Hypothalamus (tissue), 51 donors: ENCODE measurements at places on chromosomes 12 and 14.

- DNase-seq: no peak
Observed at GRCh38 chr14:63345826-63346225, 27.1 kb upstream of the GPHB5 start.

- no peak for DNase-seq
Observed at GRCh38 chr12:27781680-27782079, 1.6 kb upstream of the MANSC4 start.

DNA sequence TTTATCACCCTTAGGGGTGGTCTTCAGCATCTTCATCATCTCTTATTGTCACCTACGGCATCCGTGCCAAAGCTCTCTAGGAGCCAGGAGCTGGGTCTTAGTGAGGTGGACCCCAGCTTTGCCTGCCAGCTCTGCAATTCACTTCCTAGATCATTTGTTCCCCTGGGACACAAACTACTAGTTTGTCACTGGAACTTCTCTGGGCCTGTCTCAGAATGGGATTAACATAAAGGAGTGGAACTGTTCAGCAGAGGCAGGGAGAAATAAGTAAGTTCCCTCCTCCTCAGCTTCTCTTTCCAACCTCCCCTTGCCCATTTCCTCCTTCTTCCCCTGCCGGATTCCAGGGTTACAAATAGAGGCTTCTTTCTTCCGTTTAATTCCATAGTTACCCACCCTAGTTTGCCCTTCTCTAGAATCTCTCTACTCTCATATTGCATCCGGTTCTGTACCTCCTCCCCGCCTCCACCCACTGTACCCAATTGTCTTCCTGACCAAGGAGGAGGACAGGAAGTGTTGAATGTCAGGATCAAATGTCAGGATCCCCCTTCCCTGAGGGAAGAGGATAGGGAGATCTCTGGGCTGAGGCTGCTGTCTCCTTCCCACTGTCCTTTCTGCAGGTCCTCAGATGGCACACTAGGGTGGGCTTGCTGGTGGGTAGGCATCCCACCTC lies 25.0 kb downstream of the LARP4 start:
- DNase-seq: no peak

DNA sequence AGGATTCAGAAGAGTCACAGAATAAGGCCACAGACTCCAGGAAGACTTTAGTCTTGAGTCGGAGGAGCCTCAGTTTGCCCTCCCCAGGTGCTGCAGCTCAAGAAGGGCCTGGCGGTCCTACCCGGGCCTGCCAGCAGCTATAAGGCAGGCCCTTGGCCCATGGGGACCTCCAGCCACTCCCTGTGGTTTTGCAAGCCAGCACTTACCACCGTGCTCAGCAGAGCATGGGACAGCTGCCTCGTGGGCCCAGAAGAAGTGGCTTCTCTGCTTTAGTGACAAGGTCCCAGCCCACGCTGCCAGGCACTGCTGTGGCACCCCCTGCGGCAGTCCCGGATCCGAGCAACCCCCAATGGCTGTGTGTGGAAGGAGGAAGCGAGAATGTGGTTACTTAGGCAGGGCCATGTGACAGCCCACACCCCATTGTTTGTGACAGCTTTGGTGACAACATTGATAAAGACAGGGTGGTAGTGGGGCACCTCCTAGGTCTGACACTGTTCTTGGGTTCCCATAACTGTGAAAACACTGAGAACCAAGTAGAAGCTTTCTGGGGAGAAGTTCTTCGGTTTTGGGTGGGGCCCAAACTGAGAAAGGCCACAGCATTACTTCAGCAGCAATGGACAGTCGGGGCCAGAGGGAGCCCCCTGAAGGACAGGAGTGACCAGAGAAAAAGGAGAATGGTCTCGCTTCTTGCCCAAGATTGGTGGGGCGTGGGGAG lies at the start of gene SELPLG:
SELPLG (minus strand) TSS at position 361 of the 715 bp plus-strand sequence. CDS start 9,587 bp downstream, outside the sequence.
- DNase-seq: peak; percentile 42

DNA sequence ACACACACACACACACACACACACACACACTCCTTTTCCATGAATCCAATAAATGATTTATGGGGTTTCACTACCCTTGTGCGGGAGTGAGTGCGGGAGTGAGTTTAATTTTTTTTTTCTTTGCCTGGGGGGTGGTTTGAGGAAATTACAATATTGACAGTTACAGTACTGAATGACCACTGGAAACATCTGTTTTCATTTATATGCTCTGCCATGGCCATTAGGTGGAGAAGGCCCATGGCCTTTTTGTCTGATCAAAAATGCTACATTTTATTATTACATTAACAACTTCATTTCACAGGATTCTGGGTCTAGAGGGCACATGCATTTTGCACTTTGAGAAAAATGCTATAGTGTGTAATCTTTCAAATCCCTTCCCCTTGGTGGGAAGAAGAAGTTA lies 5.9 kb downstream of the TBX3 start:
- DNase-seq: no peak

GRCh38 chr12:92502417-92503028 lies 200.3 kb upstream of the PLEKHG7 start:
- no peak for DNase-seq

GRCh38 chr14:104212206-104213095 lies 74.1 kb downstream of the KIF26A start:
- no peak for DNase-seq

GRCh38 chr14:102318781-102319276 lies 717 bp upstream of the ZNF839 start:
- DNase-seq: no peak

- no peak for DNase-seq
Observed at GRCh38 chr12:25780771-25781170, 177.7 kb upstream of the RASSF8 start.

DNA sequence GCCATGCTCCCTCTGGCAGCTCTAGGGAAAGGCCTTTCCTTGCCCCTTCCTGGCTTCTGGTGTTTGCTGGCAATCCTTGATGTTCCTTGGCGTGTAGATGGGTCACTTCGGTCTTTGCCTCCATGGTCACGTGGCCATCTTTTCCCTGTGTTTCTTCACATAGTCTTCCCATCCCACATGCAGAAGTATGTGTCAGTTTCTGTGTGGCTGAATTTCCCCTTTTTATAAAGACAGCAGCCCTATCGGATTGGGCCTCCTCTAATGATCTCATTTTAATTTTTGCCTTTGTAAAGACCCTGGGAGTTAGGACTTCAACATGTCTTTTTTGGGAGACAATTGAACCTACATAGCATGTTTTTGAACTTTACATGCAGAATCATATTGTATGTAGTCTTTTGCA lies 107.2 kb upstream of the FGD4 start:
- DNase-seq: no peak

- DNase-seq: no peak
Observed at GRCh38 chr12:130137040-130138018, 24.9 kb upstream of the FZD10 start.

GRCh38 chr14:72996916-72997315 lies 30.0 kb downstream of the ZFYVE1 start:
- no peak for DNase-seq

- no peak for DNase-seq
Observed at GRCh38 chr12:31928246-31929026, 30.8 kb upstream of the RESF1 start.

- DNase-seq: no peak
Observed at GRCh38 chr14:65847075-65847847, 434.7 kb downstream of the FUT8 start.

DNA sequence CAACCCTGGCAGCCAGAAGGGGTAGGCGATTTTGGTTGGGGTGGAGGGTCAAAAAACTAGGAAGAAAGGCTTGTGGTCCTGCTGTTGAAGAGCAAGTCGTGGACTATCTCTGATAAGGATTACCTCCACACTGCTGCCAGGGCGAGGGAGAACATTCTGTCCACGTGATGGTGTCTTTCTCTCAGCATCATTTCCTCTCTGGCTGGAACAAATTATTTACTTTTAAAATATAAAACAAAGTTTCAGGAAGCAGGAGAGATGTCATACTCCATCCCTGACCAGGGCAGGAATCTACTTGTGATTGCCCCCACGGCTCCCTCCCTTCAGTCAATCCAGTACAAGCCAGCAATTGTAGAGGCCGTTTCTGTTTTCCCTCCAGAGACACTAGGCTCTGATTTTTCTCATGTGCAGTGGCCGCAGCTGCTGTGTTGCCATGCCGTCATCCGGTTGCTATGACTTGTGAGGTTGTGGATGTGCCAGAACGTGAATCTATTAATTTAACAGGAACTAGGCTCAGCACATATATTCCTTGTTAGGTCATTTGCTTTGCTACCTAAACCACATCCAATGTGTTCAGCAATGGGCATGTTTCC lies 61.5 kb upstream of the PTGR2 start:
- DNase-seq: peak; percentile 27

DNA sequence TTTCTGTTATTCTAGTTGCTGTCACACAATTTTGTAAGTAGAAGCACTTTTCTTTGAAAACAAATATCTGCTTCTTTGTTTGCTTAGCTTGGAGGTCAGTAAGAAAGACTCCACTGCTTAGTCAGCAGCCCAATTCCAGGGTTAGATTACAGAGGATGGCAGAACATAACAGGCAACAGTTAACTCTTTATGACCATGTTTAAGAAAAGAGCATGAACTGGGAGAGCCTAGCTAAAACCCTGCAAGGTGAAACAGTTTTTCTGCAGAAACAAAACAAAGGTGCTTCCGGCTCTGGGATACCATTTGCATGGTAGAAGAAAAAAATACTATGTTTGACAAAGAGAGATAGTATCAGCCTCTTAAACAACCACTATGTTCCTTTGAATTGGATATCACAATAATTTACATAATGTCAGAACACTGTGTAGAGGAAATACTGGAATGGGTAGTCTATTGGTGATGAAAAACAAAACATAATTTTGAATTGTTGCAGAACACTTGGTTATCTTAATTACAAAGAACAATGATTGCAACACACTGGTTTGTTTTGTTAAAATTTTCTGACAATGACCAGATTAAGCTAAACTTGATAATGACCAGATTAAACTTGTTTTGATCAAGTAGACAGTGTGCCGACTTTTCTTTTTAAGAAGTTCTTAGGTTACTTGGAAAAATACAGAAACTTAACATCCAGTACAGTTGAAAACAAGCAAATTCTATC lies 22.4 kb upstream of the PPM1H start:
- DNase-seq: no peak

DNA sequence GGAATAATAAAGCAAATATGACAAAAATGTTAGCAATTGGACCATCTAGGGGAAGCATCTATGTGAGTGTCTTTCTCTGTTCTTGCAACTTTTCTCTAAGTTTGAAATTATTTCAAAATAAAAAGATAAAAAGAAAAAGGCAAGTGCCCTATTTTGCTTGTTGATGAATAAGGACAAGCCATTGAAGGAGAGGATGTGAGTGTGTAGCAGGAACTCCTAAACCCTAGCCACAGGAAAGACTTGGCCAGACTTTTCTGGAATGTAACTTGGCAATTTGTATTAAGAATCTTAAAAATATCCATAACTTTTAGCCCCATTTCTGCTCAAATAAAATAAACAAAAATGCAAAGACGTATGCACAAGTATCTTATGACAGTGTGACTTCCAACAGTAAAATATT lies 279.4 kb downstream of the CACNA1C start:
- DNase-seq: no peak

- no peak for DNase-seq
Observed at GRCh38 chr12:70367258-70368141, 1.4 kb downstream of the KCNMB4 start.

- no peak for DNase-seq
Observed at GRCh38 chr12:75908961-75909605, 122.5 kb downstream of the PHLDA1 start.

- DNase-seq: no peak
Observed at GRCh38 chr12:65121956-65122469, 908 bp upstream of the WIF1 start.

- peak; percentile 46 for DNase-seq
Observed at GRCh38 chr14:104865631-104866441, 768 bp downstream of the CEP170B start.

DNA sequence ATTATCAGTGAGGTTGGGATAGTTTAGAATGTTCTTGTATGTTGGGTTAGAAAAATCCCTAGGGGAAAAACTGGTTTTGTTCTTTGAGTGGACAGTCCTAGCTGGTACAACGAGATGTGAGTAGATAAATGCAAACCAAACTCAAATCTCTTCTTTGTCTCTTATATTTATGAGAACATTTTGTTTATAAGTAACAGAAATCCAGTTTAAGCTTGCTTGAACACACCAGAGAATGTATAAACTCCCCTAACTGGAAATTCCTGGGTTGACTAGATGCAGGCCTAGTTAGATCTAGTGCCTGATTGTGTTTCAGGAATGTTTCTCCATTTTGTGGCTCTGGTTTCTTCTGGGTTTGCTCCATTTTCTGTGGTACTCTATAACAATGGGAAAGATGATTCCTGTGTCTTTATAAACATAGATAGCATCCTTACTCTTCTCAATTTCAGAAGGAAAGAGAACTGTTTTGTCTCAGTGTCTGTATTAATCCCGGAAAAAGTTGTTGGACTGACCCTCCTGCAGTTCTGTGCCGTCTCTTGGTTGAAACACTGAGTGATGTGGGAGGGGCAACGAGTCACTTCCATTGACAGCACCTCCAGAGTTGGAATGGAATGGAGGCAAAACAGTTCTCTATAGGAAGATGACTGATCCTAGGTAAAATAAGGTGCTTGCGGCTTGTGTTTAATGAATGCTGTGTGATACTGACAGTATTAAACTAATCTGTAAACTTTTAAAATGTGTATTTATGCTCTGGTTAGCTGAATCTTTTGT lies 244.8 kb downstream of the TMTC2 start:
- DNase-seq: no peak

DNA sequence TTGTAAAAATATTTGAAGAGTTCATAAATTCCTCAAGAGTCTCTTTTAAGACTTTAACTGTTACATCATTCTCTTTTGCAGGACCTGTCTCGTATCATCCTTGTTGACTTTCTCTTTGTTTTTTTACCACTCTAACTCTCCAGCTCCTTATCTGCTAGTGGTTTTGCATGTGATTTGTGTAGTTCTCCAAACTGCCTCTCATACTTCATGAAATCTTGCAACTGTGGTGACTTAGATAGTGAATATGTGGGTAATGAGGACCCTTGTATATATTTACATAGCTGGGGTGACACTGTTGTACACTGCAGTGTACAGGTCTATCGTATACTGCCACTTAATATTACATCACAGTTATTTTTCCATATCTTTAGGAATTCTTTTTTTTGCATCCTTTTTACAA lies 40.2 kb upstream of the EMP1 start:
- no peak for DNase-seq

GRCh38 chr14:97848317-97848980 lies 1051.3 kb downstream of the VRK1 start:
- no peak for DNase-seq

DNA sequence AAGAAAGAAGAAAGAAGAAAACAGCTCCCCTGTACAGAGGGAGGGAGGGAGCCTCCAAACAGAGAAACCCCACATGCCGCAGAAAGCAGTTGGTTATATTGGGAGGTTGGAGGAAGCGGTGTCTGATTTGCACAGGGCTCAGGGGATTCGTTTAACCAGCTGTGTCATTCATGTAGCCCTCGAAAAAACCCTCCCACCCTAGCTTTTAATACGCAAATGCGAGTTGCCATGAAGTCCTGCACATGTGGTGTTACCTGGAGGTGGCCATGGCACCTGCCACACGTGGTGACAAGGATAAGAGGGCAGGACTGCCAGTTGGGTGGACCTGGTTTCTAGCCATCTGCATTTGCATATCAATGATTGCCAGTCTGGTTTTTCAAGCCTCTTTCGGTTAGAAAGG lies 40.9 kb downstream of the TMEM30B start:
- DNase-seq: no peak
